CD4-positive, CD25-positive, alpha-beta regulatory T cell (primary cell): ENCODE measurements at places on chromosomes 4 and X.

DNA sequence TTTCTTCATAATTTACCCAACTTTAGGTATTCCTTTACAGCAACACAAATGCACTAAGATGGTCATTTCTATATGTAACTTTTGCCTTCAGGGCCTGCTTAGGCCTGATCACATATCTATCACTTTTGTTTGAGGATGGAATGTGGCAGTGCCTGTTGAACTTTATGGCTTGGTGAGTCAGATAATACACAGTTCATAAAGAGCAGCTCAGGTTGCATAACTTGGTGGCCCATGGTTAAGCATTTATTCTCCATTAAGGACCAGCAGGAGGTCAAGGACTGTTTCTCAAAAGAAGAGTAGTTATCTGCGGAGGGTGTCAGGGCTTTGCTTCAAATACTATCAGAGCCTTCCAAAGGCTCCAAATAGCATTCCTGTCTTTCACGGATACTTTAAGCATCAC is 124.1 kb upstream of the PDHA2 start:
- no peak for DNase-seq
- no peaks in the 10 kb centered on the region for H3K27me3 ChIP-seq
- H3K27ac ChIP-seq: no peak overlapping the region
- no peaks in the 10 kb centered on the region for H3K4me1 ChIP-seq
- no peak overlapping the region for H3K4me3 ChIP-seq
- no peaks in the 10 kb centered on the region for H3K36me3 ChIP-seq

- no peak overlapping the region for H3K4me3 ChIP-seq
- no peaks in the 10 kb centered on the region for H3K4me1 ChIP-seq
- H3K27me3 ChIP-seq: no peaks in the 10 kb centered on the region
- no peaks in the 10 kb centered on the region for H3K36me3 ChIP-seq
These were observed 14.1 kb upstream of the PAPSS1 start for GRCh38 chr4:107734120-107734519.

DNA sequence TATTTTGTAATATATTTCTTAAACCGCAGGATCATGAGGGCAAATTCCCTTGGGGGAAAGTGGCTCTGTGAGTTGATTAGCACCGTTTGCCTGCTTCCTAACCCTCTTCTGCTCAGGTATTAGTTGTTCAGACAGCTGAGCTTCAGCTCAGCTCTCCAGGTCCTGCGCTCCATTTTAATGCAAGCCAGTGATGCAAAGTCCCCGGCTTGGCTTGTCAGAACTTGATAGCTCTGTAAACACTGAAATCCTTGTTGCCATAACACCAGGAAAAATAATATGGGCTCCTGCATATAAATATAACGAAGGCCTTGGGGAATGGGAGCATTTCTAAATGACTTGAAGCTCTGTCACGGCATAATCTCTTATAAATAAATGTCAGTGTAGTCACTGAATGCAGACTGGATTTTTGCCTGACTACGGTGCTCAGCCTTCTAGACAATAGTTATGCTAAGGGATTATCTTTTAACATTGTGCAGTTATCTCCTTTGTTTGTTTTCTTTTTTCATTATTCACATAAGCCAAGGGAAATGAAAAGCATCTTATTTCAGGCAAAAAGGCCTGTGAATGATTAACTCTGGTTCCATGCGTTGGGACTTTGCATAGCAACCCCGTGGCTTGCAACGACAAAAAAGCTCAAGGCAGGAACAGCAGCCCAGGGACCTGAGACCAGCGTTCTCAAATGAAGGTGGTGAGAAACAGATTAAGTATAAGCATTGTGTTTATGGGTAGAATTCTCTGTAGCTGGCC is 253.2 kb downstream of the SPRY1 start:
- no peak overlapping the region for H3K4me3 ChIP-seq
- H3K27me3 ChIP-seq: no peaks in the 10 kb centered on the region
- no peaks in the 10 kb centered on the region for H3K36me3 ChIP-seq
- H3K4me1 ChIP-seq: no peaks in the 10 kb centered on the region
- DNase-seq: no peak

GRCh38 chrX:3380603-3381002 is 34.2 kb upstream of the MXRA5 start:
- no peaks in the 10 kb centered on the region for H3K27me3 ChIP-seq
- no peaks in the 10 kb centered on the region for H3K4me1 ChIP-seq
- DNase-seq: no peak
- H3K36me3 ChIP-seq: no peaks in the 10 kb centered on the region

DNA sequence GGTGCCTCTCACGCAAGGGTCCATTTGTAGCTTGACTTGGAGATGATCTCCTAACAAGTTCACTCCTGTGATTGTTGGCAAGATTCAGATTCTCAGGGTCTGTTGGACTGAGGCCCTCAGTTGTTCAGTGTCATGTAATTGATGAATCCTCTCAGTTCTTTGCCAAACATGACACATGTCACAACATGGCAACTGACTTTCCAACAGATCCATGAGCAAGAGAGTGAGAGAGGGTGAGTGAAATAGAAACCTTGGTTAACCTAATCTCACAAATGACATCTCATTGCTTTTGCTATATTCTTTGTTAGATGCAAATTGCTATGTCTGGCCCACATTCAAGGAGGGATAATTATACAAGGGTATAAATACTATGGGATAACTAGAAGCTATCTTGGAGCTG is 231.0 kb upstream of the PCDH10 start:
- no peaks in the 10 kb centered on the region for H3K4me1 ChIP-seq
- H3K36me3 ChIP-seq: no peaks in the 10 kb centered on the region
- no peak overlapping the region for H3K27ac ChIP-seq
- no peak overlapping the region for H3K4me3 ChIP-seq

DNA sequence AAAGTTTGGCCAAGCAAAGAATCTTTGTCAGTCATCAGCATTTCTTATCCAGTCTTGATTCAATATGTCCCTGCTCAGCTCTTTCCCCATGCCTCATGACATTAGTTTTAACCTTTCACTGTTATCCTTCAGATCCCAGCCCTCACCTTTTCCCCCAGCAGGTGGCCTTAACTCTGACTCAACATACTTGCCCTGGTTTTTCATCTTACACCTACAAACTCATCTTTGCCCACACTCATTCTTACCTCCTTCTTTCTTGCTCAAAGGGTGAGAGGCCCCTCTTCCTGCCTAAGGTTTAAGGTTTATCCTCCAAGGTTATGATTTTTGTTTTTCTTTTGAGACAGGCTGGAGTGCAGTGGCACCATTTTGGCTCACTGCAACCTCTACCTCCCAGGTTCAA is 10.6 kb upstream of the ANXA5 start:
- H3K36me3 ChIP-seq: no peaks in the 10 kb centered on the region
- DNase-seq: no peak
- H3K27me3 ChIP-seq: peaks cover 12% of the 10 kb centered on the region
- H3K4me3 ChIP-seq: no peak overlapping the region
- peaks cover 8% of the 10 kb centered on the region for H3K4me1 ChIP-seq

- H3K27me3 ChIP-seq: no peaks in the 10 kb centered on the region
- no peaks in the 10 kb centered on the region for H3K4me1 ChIP-seq
- no peaks in the 10 kb centered on the region for H3K36me3 ChIP-seq
- H3K27ac ChIP-seq: no peak overlapping the region
These were observed 73.2 kb downstream of the ENOX2 start for GRCh38 chrX:130829526-130830515.
